Thymus (tissue), 14 donors: ENCODE measurements at places on chromosomes 1 and 21.

- H3K36me3 ChIP-seq: no peaks in the 10 kb centered on the region
- no peaks in the 10 kb centered on the region for H3K27me3 ChIP-seq
- H3K27ac ChIP-seq: no peak overlapping the region
- DNase-seq: no peak
These were observed 22.6 kb downstream of the TMEM51 start for GRCh38 chr1:15176120-15176519.

- DNase-seq: peak; percentile 29
- peaks cover 36% of the 10 kb centered on the region for H3K27me3 ChIP-seq
- H3K4me1 ChIP-seq: peaks cover 5% of the 10 kb centered on the region
- H3K4me3 ChIP-seq: peak overlapping the region; percentile 36
These were observed 5.1 kb downstream of the CLCNKB start for GRCh38 chr1:16048573-16049189.

DNA sequence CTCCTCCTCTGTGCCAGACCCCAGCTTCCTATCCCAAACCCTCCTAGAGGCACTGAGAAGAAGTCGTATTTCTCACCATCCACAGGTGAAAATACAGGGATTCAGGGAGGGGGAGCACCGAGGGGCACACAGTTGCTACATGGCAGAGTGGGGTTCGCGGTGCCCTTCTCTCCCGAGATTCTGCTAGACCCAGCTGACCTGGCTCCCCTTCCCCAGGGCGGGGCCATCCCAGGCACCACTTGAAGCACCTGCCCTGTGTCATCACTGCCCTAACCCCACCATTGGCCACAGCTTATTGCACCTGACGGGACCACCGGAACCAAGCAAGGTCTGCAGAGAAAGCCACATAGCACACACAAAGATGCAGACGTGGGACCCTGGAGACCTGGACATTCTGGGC, 30.5 kb downstream of the SDC3 start:
- no peak overlapping the region for H3K4me3 ChIP-seq
- H3K36me3 ChIP-seq: no peaks in the 10 kb centered on the region
- peaks cover 44% of the 10 kb centered on the region for H3K27me3 ChIP-seq
- H3K4me1 ChIP-seq: peaks cover 7% of the 10 kb centered on the region

DNA sequence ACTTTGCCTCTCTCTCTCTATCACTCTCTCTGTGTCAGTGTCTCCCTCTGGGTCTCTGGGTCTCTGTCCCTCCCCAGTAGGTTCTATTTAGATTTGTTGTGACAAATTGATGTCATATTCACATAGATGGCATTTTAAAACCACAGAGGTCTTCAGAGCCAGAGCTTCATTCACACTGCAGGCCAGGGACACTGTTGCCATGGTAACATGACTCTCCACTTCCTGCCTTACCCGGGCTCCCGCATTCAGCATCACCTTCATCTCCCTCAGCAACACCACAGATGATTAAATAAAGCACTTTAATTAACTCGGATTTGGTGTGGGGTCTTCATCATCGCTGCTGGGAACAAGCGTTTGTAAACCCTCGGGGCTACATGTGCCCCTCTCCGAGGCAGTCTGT, 132.6 kb downstream of the ETS2 start:
- H3K4me1 ChIP-seq: peaks cover 12% of the 10 kb centered on the region
- no peaks in the 10 kb centered on the region for H3K27me3 ChIP-seq
- DNase-seq: peak; percentile 69
- H3K27ac ChIP-seq: peak overlapping the region; percentile 33

DNA sequence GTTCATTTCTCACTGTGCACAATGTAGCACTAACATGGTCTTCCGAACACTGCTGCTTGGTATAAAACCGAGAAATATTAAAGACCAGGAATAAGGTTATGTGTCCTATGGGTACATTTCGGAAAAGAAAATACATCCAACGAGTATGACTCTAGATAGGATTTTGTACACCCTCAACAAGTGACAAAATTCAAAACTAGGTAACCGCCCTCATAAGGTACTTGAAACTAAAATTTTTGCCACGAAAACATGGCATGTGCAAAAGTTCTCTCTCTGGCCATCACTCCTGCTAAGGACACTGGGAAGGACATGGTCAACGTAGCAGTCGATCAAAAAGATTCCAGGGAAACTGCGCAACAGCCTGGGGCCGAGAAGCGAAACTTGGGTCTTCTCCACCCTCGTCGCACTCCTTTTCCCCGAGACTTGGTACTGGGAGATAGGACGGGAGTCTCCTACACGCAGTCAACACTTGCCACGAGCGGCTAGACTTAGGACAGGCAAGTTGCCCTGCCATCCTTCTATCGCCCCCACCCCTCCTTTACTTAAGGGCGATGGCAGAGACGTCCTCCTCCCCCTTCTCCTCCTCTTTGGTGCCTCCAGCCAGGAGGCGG, 338 bp upstream of the TOR1AIP1 start:
- H3K27ac ChIP-seq: peak overlapping the region; percentile 100
- no peaks in the 10 kb centered on the region for H3K27me3 ChIP-seq
- peaks cover 4% of the 10 kb centered on the region for H3K4me1 ChIP-seq
- peak overlapping the region; percentile 64 for H3K4me3 ChIP-seq
- DNase-seq: no peak
- peaks cover 15% of the 10 kb centered on the region for H3K36me3 ChIP-seq

DNA sequence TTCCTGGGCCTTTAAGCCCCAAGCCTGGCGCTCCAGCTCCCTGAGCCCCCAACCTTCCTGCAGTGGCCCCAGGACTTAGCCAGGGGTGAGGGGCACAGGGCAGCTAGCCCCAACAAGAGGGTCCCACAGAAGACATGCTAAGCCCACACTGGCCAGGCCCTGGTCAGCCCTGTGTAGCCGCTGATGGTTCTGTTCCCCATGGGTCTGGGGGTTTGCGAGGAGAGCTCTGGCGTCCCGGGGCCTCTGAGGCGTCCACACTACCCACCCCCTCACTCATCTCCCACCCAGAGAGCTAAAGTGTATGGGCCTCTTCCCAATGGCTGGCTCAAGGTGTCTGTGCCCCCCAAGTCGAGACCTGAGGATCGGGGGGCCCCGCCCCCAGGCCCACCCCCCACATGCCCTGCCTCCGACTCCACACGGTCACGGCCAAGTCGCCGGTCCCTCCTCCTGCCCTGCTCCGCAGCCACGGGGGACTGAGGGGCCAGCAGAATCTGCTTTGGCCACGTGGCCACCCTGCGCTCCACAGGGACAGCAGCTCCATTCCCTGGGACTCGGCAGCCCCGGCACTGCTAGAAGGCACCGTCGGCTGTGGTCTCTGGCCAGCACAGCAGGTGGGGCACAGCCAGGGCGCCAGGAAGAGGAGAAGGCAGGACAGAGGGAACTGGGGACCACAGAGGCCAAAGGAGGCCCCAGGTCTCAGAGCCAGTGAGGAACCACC, 7.8 kb downstream of the TNFRSF18 start:
- no peak for DNase-seq
- H3K27ac ChIP-seq: no peak overlapping the region
- peaks cover 4% of the 10 kb centered on the region for H3K4me1 ChIP-seq
- no peak overlapping the region for H3K4me3 ChIP-seq
- H3K36me3 ChIP-seq: no peaks in the 10 kb centered on the region

DNA sequence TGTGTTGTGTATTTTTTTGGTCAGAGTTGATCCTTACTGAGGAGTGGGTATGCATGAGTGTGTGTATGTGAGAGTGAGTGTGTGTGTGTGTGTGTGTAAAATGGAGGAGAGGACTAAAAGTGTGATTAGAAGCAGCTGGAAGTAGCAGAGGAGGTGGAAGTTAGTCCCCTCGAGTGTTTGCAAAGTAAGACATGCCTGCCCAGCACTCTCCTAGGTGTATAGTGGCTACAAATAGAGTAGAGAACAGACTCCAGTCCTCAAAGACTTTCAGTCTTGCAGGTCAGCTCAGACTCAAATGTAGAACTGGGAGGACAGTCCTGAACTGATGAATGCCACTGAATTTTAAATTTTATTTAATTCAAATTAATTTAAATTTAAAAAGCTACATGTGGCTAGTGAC, 28.5 kb downstream of the SLAMF1 start:
- peaks cover 75% of the 10 kb centered on the region for H3K36me3 ChIP-seq
- H3K27me3 ChIP-seq: no peaks in the 10 kb centered on the region
- no peak overlapping the region for H3K27ac ChIP-seq
- no peak overlapping the region for H3K4me3 ChIP-seq
